ENCODE measurements at places on chromosomes 4 and X. TPM values are rescaled to one million over a fixed set of nuclear protein-coding genes. Genes with fewer than 3 reads are reported as not detected.

DNA sequence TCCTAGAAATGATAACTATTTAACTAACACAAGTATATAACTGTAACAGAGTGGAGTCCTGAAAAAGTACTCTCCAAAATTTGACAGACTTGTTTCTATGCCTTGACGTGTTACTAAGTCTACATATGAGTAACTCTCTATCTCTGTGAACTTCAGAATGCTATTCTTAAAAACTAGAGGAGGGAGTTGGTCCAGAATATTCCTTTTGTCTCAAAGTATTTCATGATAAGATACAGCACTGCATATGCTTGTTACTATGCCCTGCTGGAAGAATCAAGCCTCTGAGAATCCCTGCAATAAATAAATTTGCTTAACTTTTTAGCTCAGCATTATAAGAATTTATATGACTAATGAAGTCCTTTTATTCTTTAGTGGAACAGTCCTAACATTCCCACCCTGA, 50.9 kb upstream of the ATXN3L start:
- DNase-seq = no peak

GRCh38 chrX:65874110-65874509, 165.8 kb downstream of the VSIG4 start:
- no peak for DNase-seq

GRCh38 chr4:273309-274017, 31.8 kb downstream of the ZNF732 start:
- no peak for DNase-seq

DNA sequence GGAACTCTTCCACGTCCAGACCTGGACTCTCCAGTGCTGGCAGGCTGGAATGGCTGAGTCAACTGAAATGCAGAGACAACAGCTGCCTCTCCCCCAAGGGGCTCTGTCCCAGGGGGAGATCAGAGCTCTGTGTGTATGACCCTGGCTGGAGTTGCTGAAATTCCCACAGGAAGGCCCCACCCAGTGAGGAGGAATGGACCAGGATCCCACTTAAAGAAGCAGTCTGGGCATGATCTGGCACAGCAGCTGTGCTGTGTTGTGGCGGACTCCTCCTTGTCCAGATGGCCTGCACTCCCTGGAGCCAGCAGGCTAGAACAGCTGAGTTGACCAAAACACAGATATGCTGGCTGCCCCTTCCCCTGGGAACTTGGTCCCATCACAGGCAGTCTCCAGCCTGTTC, 25.4 kb downstream of the C4orf17 start:
- no peak for DNase-seq

DNA sequence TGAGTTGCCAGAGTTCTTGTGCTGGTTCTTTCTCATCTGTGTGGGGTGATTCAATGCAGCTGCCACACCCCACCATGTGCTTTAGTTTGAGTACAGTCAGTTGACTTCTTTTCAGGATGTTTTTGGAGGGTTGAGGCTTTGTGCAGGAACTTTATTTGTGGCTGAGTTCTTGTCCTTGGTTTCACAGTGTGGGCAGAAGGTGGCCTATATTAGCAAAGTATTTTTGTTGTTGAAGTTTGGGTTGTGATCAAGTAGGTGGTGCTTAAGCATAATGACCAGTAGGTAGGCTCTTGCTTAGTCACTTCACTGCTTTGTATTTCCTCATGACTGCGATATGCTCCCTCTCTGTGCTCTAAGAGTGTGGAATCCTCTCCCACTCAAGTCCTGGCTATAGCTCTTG, 80.3 kb downstream of the ARHGAP24 start:
- no peak for DNase-seq

RLIM gene
- total RNA-seq = 23.2 TPM

STARD8 gene
- total RNA-seq = 4.5 TPM

COPS4 gene
- total RNA-seq = 36.3 TPM

TCEANC gene
- 3.3 TPM for total RNA-seq

All from suprapubic skin (tissue), 4 donors.